ENCODE measurements at places on chromosomes 16 and 17.

- DNase-seq = no peak
These were observed 22.5 kb downstream of the ELAC2 start for GRCh38 chr17:12995106-12995895.

- no peak for DNase-seq
These were observed 57.8 kb downstream of the LMF1 start for GRCh38 chr16:912684-913613.

GRCh38 chr16:83215406-83216001 lies 588.7 kb downstream of the CDH13 start:
- no peak for DNase-seq

GRCh38 chr17:17300624-17301568 lies 2.3 kb upstream of the NT5M start:
- DNase-seq = no peak

- DNase-seq = no peak
These were observed 29.1 kb downstream of the MRM3 start for GRCh38 chr17:811051-811784.

- no peak for DNase-seq
These were observed 45.7 kb upstream of the SIAH1 start for GRCh38 chr16:48430890-48431289.

DNA sequence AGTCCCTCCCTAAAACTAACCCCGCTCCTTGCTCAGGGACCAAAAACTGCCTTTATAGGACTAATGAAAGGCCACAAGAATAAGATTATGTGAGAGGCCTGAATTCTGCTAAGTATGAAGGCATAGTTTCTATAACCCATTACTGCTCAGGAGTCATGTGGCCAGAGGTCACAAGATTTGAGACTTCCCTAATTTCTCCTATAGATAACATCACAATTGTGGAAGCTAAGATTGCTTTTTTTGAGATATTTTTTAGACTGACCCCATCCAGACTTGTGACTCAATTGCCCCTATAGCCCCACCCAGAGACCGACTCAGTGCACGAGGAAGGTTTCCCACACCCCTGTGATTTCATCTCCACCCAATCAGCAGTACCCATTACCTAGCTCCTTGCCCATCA lies 504.1 kb upstream of the GOT2 start:
- no peak for DNase-seq

DNA sequence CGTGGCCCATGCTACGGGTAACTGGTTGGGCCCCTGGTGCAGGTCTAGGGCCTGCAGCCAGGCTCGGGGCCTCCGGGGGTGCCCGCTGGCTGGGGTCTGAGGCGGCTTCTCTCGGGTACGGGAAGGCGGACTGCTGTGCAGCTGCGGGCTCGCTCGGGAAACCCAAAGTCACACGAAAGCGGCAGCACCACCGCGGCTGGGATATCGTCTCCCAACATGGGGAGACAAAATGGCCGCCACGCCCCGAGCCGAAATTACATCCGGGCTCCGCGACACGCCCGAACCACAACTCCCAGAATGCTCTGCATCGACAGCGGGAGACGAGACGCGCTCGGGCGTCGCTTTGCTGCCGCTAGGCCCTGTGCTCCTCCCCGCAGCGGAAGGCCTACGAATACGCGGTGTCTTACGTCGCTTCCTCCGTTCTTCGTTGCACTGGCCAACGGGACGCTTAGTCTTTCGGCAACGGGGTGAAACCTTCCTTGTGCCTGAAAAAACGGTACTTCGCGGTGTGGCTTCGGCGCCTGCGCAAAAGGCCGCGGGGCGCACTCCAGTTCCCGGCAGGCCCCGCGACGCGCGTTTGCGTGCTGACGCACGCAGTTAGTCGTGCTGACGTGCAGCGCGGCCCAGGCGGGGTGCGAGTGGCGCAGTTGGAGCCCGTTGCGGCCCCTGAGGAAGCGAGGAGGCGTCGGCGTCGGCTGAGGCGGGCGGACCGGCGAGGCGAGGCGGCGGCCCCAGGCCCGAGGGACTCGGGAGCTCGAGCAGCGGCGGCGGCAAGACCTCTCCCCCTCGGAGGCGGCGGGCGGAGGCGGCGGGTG lies at the start of gene SRRM2:
Gene SRRM2, plus strand, starts transcription at position 604 of the 815 bp plus-strand sequence. CDS start 3,727 bp downstream, outside the sequence.
- peak; percentile 90 for DNase-seq

GRCh38 chr16:87037012-87037411 lies 280.2 kb downstream of the C16orf95 start:
- DNase-seq = no peak

DNA sequence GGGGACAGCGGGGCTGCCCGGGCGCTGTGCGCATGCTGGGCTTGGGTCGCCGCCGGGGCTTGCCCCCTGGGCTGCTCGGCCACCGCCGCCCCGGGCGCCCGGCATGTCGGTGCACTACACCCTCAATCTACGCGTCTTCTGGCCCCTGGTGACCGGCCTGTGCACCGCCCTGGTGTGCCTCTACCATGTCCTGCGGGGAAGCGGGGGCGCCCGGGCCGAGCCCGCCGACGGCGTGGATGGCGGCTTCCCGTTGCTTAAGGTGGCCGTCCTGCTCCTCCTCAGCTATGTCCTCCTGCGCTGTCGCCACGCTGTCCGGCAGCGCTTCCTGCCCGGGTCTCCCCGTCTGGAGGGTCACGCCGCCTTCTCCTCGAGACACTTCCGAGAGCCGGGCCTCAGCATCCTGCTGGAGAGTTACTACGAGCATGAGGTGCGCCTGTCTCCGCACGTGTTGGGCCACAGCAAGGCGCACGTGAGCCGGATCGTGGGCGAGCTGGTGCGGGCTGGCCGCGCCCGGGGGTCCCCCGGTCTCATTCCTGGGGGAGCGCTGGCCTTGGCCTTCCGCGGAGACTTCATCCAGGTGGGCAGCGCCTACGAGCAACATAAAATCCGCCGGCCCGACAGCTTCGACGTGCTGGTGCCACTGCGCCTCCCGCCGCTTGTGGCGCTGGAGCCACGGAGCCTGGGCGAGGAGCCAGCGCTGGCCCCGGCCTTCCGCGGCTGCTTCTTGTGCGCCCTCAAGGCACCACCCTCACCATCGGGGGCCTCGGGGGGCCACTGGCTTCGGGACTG lies 789 bp downstream of the ITPRIPL2 start:
- DNase-seq = no peak

GRCh38 chr16:58487566-58488351 lies 12.2 kb upstream of the NDRG4 start:
- DNase-seq = peak; percentile 42

- no peak for DNase-seq
These were observed 13.0 kb downstream of the SPIRE2 start for GRCh38 chr16:89841275-89841674.

- DNase-seq = no peak
These were observed 43.6 kb downstream of the RHOT1 start for GRCh38 chr17:32185875-32186274.

DNA sequence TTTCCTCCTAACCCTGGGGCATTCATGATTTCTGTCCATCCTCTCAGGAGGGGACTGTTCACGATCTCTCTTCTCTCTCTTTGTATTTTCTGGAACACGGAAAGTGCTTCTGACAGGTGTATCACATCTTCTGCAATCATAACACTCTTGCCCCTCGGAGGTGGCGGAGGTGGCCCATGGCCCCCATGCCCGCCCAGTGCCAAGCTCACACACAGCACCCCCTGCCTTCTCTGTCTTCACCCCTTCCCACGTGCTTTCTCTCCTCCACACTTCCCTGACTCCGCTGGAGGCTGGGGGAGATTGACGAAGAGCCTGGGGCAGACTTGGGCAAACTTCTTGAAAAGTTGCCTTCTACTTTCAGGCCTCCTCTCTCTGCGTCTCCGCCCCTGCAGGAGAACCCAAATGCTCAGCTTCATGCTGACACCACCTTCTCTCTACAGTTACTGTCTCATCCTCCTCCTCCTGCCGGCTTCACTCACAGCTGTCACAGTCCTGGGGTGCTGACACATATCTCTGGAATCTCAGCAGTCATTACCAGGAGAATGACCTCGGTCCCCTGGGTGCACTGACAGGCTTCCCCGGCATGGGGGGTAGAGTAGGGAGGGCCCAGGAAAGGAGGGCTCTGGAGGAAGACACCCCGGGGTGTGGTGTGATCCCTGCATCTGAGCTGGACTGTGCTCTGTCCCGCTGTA lies 127.1 kb downstream of the ENGASE start:
- DNase-seq = peak; percentile 21

DNA sequence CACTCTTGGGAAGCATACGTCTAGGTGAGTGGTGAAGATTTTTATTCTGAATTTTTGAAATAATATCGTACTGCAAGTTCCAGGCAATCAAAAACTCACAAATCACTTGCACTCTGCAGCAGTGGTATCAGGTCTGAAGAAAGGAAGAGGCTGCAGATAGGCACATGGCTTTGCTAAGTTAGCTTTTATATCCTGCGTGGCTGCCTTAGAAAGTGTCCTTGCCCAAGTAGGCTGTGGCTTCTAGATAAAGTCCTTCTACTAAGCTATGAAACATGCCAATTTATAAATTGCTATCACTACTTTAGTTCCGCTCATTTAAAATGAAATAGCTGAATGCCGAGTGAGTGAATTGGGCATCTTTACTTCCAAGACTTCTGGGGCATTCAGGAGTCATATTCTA lies 17.9 kb downstream of the WWOX start:
- DNase-seq = no peak

DNA sequence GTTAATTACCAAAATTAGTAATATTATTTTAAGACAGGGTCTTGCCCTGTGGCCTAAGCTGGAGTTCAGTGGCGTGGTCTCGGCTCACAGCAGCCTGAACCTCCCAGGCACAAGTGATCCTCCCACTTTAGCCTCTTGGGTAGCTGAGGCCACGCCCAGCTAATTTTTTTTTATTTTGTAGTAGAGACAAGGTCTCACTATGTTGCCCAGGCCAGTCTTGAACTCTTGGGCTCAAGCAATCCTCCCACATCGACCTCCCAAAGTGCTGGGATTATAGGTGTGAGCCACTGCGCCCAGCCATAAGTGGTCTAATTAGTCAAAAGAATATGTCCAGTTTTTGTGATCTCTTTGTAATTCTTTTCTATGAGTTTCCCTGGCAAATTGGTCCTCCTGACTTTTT lies 12.0 kb upstream of the CFDP1 start:
- no peak for DNase-seq

DNA sequence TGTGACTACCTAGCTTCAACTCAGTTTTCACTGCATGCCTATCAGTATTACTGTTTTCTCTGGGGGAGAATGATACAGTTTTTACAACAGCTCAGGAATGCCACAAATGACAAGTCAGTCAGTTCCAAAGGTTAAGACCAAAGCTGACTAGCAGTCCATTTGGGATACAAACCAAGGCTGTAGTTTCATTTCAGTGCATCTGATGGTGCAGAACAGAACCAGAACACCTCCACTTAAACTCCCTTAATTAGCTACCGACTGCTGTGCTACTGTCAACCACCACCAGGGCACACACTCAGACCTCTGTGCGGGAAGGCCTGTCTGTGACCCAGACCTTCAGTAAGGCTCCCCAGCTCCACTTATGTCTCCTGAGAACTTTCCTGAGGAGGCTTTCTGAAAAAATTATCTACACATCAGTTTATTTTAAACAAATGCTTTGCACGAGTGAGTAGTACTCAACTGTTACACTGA lies 20.4 kb downstream of the NFE2L1 start:
- peak; percentile 40 for DNase-seq

DNA sequence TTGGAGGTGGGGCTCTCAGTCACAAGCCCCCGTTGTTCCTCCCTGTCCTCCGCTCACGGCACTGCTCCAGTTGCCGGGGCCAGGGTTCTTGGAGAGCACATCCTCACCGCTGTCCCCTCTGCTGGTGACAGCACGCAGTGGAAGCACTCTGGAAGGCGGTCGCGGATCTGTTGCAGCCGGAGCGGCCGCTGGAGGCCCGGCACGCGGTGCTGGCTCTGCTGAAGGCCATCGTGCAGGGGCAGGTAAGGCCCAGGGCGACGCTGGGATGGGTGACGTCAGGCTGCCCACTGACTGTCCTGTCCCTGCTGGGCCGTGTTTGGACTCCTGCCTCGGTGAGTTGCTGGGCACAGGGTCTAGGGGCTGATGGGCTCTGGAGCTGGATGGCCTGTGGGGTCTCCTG lies 5.4 kb downstream of the TSC2 start:
- no peak for DNase-seq

GRCh38 chr17:57899822-57900221 lies 50.0 kb upstream of the MRPS23 start:
- DNase-seq = no peak

- no peak for DNase-seq
These were observed 806 bp downstream of the RAD51C start for GRCh38 chr17:58693208-58693607.

DNA sequence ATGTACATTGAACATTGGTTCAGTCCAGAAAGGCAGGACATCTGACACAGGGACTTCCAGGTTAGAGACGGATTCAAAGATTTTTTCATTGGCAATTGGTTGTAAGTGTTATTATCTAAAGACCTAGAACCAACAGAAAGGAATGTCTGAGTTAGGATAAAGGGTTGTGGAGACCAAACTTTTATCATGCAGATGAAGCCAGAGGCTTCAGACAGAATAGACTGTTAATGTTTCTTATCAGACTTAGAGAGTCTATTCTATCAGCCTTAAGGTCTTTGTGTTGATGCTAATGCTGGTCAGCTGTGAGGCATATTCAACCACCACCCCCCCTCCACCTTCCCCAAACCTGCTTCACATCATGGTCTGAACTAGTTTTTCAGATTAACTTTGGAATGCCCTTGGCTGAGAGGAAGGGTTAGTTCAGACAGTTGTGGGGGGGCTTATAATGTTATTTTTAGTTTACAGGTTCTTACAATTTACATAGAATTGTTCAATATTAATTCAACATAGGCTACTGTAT lies 2.1 kb upstream of the ITGB3 start:
- no peak for DNase-seq

DNA sequence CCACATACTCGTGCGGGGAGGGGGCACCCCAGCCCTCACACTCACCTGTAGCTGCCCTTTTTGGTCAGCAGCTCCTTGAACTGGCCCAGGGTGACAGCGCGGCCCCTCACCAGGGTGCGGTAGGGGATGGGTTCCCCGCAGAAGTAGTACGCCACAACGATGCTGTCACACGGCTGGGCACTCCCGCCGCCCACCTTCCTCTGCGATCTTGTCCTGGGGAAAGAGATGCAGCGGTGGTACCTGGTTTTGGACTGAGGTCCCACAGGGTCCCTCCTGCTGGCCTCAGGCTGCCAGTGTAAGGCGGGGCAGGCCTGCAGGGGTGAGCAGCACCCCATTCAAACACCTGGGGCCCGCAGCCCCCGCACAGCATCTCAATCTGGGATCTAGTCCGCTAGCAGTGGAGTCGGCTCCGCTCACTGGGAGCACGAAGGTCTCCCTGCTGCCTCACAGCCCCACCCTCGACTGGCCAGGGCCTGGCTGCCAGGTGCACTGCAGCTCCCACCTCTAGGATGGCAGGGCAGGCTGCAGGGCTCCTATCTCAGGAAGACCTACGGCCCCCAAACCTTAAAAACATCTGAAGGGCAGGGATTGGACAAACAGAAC lies 6.5 kb downstream of the PDIA2 start:
- no peak for DNase-seq

GRCh38 chr16:8798174-8798527 lies 512 bp downstream of the PMM2 start:
- DNase-seq = peak; percentile 9

- DNase-seq = no peak
These were observed 9.6 kb downstream of the CANT1 start for GRCh38 chr17:78999947-79000395.
